BE2C (cell line): ENCODE measurements at places on chromosomes 13 and 19.

- peak; percentile 73 for DNase-seq
Observed at GRCh38 chr19:17246681-17247425, 1.1 kb upstream of the NR2F6 start.

GRCh38 chr13:20431080-20431479 is 94.6 kb downstream of the CRYL1 start:
- no peak for DNase-seq

DNA sequence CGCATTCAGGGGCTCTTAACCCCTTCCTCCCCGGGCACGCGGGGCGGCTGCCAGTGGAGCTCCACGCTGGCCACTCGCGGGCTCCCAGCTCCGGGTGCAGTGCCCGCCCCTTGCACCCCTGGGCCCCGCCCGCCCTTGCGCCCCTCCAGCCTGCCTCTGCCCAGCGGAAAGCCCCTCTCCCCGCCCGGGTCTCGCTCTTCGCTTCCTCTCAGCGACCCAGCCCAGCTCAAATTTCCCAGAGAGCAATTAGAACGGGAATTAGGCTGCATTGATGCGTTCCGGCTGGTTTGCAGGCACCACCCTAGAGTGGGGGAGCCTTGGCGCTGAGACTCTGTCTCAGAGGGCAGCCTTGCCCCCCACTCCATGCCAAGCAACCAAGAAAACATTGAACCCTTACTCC is 1.8 kb upstream of the GSX1 start:
- no peak for DNase-seq

DNA sequence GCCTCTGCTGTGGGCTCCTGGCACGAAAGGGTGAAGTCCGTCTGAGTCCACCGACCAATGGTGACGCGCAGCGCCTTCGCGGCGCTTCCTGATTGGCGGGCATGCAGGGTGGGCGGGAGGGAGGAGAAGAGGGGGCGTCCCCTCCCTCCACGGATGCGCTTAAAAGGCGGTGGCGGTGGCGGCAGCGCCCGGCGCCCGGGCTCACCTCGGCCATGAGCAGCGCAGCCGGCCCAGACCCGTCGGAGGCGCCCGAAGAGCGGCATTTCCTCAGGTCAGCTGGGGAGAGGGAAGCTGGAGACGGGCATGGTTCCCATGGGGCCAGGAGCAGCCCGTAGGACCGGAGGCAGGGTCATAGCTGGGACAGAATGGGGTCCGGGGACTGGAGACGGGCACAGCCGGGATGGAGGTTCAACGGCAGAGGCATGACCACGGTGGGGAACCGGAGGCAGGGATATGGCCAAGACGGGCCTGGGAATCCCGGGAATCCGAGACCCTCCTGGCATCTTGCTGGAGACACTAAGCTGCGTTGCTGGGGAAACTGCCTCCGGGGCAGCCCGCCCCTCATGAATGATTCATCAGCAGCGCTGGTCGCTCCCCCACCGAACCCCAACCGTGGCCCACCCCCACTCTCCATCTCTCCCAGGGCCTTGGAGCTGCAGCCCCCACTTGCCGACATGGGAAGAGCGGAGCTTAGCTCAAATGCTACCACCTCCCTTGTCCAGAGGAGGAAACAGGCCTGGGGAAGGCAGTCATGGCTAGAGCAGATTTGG is at the start of gene YJEFN3:
YJEFN3 (plus strand) TSS at position 191 of the 770 bp plus-strand sequence; CDS start at position 213, 22 bp downstream.
- DNase-seq: peak; percentile 86

DNA sequence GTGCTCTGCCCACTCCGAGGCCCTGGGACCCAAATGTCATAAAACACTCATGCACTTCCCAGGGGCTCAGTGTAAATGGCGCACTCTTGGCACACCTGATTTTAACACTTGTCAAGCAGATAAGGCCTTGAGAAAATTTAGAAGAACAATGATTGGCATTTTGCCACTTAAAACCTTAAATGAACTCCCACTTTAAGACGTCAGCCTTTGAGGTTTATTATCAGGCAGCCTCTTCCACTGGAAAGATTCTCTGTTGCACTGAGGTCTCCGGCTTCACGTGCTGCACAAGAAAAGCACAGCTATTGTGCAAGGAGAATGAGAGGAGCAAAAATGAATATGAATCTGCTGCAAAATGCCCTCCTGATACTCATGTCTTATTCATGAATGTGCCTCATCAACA is 38.5 kb upstream of the ATP11A start:
- DNase-seq: no peak

DNA sequence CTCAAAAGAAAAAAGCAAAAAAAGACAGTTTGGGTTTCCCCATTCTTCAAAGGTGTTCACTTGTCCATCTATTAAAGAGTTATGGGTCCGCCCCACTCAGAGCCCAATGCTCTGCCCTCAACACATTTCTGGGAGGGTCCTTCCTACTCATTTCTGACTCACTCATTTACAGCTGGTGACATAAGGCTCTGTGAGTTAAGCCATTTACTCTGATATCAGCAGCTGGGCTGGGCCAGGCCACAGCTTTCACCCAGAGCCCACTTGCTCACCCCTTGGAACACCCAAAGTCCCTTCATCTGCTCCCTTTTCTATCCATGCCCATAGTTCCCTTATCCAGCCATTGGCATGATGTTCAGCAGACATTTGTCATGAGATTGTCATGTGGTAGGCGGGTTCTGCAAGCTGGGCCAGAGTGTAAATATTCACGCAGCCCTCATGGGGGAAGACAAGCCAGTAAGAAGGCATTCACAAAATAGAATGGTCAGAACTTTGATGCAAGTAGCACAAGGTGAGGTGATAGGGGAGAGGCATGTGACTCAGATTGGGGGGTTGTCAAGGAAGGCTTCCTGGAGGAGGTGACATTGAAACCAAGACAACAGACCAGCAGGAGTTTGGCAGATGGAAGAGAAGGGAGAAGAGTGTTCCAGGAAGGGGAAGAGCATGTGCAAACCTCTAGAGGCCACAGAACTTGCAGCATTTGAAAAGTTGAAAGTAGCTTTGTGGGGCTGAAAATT is 5.9 kb downstream of the MAST1 start:
- no peak for DNase-seq

DNA sequence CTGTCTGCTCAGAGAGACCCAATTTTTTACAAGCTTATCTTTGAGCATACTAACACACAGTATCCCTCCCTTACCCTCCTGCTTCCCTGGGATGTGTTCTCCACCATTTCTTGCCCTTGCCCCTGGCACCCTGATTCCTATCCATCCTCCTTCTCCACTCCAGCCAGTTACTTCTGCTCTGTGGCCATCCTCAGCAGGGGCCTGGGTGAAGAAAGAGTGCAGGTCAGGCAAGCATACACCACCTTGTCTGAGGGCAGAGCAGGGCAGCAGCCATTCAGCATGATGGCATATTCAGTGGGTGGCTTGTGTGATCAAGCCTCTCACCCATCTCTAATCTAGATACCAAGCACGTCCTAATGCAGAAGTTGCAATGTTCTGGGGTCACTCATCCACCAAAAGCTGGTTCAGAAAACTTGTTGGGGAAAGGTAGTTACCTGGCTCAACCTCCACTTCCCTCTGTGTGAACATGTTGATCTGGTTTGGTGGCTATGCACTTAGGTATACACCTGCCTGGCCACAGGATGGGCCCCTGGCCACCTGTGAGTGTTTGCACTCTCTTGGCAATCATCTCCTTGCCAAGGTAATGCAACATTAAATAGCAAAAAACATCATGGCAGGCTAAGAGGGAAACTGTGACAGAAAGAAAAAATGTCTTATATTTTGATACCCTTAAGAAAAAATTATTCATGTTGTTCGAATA is 900.3 kb upstream of the MIR17HG start:
- DNase-seq: no peak

DNA sequence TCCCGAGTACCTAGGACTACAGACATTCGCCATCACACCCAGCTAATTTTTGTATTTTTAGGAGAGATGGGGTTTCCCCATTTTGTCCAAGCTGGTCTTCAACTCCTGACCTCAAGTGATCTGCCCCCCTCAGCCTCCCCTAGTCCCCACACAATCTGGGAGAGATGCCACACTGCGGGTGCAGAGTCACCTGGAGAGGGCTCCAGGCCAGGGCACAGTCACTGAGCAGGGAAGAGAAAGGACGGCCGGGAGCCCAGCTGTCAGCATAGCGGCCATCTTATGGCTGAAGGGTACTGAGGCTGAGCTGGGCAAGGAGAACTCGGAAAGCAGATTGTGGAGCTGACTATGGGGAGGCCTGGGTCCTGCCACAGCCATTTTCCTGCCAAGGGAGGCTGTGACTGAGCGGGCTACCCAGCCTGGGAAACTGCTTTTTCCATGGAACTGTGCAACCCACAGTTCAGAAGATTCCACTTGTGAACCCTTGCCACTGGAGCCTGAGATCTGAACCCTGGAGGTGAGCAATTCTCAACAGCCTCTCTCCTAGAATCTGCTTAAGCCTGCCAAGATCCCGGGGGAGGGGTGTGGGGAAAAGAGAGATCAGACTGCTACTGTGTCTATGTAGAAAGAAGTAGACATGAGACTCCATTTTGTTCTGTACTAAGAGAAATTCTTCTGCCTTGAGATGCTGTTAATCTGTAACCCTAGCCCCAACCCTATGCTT is 109.2 kb downstream of the ZNF486 start:
- no peak for DNase-seq

- DNase-seq: no peak
Observed at GRCh38 chr13:39394796-39395678, 208.0 kb downstream of the LHFPL6 start.

GRCh38 chr19:58181902-58182576 is 822 bp upstream of the ZNF274 start:
- DNase-seq: peak; percentile 72

DNA sequence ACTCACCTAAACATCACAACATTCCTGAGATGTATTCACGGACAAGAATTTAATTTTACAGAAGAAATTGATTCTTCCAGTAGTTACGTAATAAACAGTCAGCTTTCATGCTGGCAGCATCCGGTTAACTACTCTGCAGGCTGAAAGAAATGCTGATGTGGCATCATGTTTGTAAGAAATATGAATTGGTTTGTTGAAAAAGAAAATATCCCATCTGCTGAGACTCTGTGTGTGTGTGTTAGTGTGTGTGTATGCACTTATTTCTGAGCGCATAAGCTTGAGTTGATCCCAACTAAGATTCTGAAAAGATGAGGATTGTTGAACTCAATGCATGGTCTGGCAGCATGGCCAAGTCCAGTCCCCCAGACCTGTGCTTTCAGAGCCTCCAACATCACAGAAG is 74.3 kb upstream of the FAM216B start:
- no peak for DNase-seq

DNA sequence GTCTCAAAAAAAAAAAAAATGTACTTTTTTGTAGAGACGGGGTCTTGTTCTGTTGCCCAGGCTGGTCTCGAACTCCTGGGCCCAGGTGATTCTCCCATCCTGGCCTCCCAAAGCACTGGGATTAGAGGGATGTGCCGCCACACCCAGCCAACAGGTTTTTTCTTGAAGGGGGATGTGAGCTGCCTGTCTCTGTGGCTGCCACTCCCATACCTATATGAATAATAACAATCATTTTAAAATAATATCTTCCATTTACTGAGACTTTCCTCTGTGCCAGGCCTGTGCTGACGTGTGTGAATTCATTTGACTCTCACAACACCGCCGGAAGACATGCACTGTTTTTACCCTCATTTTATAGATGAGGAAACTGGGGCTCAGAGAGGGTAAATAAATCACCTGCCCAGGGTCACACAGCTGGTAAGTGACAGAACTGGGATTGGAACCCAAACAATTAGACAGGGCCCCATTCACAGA is 7.2 kb upstream of the BCL3 start:
- DNase-seq: no peak
